ENCODE measurements at places on chromosomes 6 and 20.

GRCh38 chr20:25037288-25038102 is 20.4 kb downstream of the ACSS1 start:
- no peak for DNase-seq

- DNase-seq = no peak
Observed at GRCh38 chr6:40524797-40525585, 62.2 kb downstream of the LRFN2 start.

GRCh38 chr6:35202066-35202546 is 11.7 kb upstream of the SCUBE3 start:
- DNase-seq = no peak

- DNase-seq = peak; percentile 18
Observed at GRCh38 chr6:142702501-142703460, 242.2 kb downstream of the HIVEP2 start.

- DNase-seq = peak; percentile 77
Observed at GRCh38 chr6:45714741-45715507, 300.7 kb downstream of the CLIC5 start.

DNA sequence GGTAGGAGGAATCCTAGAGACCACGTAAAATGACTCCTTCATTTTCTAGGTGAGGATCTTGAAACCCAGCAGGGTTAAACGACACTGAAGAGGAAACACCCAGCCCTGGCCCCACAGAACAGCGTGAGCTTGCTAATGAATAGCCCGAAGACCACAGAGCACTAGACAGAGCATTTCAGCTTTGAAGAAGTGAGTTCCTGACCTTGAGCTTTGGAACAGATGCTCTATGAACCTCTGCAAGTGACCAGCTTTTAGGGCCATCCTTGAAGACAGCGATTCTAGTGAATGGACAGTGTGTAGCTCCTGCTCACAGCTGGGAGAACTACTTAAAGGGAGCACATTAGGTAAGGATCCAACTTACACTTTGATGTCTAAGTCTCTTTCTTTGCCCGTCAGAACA is 74.0 kb upstream of the FRMD1 start:
- DNase-seq = no peak

GRCh38 chr20:58691773-58692578 is 624 bp upstream of the NPEPL1 start:
- peak; percentile 21 for DNase-seq

GRCh38 chr20:45970646-45971424 is 1.2 kb downstream of the ZNF335 start:
- DNase-seq = peak; percentile 21

DNA sequence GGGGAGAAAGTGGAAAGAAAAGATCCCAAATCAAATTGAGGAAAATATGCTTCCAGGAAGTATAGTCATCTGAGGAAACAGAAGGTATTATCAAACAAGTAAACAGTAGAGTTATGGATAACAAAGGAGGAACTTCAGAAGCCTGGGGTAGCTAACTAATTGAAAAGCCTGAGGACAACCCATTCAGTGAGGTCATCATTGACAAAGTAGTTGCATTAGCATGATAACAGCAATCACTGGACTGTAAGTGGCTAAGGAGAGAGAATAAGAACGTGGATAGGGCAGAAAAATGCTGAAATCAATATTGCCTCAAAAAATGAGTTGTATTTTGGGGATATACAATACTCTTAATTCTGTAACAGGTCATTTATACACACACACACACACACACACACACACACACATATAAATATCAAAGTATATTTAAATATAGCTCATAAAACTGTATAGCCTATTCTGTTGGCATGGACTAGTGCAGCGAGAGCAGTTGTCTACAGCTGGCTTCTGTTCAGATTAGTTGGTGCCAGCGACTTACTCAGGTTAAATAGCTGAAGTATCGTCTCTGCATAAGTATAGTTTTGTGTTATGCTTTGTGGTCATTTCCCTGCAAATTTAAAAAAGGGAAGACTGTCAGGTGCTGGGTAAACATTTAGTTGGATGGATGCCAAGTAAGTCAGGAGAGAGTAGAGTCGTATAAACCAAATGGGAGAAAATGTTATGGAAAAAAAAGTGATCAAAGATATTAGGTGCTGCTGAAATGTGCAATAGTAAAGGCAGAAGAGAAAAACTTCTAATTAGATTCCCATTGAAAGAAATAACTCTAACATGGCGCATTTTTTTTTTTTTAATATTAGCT is 33.8 kb upstream of the CTAGE9 start:
- DNase-seq = no peak

DNA sequence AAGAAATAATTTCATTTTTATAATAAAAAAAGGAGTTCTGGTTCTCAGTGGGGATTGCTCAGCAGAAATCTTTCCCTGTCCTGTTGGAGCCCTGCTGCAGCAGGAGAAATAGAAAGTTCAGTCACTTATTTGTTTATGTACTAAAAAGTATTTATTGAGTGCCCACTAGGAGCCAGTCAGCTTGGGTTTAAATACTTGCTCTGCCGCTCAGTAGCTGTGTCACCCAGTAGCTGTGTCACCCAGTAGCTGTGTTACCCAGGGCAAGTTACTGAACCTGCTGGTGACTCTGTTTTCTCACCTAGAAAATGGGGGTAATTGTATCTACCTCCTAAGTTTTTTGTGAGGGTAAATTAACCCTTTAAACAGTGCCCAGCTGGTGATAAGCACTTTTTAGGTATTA is 32.9 kb downstream of the FOXF2 start:
- DNase-seq = no peak

GRCh38 chr20:62382306-62383198 is 4.4 kb upstream of the RPS21 start:
- peak; percentile 85 for DNase-seq

DNA sequence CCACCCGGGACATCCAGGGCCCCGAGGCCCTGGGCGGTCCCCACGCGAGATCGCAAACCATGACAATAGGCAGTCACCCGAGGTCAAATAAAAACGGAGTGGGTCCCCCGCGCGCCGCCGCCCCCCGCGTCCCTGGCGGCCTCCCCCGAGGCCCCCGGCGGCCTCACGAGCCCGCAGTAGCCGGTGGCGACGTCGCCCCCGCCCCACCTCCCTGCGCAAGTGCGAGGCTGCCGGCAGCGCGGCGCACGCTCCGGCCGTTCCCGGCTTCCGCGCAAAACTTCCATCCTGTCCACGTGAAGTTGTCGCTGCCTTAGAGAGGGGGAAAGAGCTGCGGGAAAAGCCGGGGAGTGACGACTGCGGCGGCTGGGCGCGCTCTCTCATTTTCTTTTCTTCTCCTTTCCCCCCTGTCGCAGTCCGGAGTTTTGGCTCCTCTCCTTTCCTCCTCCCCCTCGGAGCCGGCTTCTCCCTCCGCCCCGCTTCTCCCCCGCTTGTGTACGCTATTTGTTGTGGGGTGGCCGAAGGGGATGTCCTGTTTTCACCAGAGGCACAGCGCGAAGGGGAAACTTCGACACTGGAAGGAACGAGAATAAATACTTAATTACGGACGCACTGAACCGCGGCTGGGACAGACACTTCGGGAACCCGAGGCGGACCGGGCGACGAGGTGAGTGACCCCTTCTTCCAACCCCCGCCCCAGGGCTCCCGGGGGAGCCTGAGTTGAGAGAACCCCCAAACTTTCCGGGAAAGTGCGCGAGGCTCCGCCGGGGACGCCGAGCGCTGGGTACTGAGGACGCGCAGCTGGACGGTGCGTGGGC is at the start of gene EYA4:
Gene EYA4 (plus strand): TSS at position 272 of the 815 bp plus-strand sequence. CDS start 33,424 bp downstream, outside the sequence.
- DNase-seq = no peak

- no peak for DNase-seq
Observed at GRCh38 chr6:57421503-57421902, 104.1 kb downstream of the PRIM2 start.

DNA sequence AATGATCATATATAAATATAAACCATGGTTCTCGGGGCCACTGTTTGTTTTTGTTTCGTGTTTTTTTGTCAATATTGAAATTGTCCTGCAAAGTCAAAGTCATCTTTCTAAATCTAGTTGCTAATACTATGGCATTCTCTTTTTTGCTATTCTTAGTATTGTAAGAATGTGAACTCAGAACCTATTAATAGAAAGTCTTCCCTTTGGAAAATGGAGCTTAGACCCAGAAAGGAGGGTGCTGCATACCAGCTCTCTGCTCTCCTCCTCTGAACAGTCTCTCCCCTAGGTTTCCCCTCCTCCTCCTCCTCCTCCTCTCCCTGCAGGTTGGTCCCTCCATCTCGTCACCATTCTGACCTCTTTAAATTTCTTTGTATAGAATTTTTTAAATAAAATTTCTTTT is 150.4 kb upstream of the CCN2 start:
- no peak for DNase-seq

- no peak for DNase-seq
Observed at GRCh38 chr6:99019381-99019780, 71.6 kb upstream of the FBXL4 start.

- DNase-seq = no peak
Observed at GRCh38 chr20:49336786-49337185, 58.9 kb upstream of the ZNFX1 start.

DNA sequence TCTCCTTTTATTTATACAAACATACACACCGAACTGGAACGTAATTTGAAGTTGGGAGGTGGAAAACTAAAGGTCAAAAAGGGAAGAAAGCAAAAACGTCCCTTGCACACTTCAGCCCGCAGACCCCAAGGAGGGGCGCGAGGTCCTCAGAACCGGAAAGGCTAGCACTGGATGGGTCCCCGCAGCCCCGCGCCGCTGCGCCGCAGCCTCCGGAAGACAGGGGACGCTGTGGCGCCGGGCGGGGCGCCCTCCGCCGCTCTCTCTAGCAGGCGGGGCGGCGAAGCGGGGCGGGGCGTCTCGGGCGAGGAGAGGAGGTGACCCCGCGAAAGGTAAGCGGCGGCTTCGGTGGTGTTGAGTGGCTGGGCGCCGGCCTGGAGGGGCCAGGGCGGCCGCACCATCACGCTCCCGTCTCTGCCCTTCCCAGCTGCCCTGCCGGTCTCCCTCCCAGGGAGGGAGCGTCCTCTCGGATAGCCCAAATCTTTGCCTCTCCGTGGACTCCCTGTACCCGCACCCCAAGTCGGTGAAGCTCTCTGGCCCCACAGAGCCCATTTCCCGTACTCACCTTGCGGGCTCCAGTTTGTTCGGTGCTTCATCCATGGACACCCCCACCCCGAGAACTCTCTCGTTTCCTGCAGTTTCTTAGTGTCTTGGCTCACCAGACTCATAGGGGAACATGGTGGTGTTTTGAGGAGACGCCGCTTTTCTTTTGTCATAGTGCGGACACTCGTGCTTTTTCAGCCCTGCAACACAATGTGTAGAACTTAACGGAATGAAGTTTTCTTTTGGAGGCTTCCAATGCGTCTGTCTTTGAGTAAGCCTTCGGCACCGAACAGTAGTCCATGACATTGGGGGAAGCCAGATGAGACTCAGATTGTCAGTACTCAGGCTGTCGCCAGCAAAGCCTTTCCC is at the start of gene SMIM8:
Gene SMIM8 (plus strand): TSS at position 285 of the 909 bp plus-strand sequence. CDS start 14,444 bp downstream, outside the sequence.
- peak; percentile 85 for DNase-seq

DNA sequence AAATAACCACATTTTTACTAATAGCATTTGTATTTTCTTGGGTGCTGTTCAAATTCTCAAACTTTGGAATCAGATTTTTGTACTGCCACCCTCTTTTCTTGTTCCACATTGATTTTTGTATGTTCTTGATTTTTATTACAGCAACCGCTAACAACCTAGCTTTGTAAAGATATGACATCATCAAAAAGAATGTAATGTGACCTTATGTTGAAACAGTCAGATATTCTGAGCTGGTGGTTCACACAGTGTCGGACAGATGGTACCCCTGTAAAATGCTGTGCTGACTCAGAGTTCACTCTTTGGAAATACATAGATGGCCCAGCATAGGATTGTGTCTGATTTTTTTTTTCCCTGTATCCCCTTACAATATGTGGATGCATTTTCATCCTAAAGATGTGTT is 118.9 kb downstream of the QKI start:
- no peak for DNase-seq

GRCh38 chr6:82066196-82066595 is 181.3 kb downstream of the IBTK start:
- no peak for DNase-seq

DNA sequence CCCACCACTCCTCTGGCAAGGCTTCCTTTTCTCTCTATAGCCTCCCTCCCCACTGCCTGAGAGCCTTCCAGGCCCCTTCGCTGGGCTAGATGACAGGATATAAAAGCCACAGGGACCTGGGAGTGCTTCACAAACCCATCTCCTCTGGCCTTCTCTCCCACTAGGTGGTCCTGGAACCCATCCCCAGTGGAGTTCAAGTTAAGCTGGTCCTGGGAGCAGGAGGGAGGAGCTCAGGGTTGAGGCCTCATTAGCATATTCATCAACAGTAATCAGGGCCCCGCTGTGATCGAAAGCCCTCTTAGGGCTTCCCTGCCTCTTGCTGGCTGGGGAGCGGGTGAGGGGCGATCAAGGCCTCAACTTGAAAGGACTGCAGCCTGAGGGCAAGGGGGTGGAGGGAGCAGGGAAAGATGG is 9.1 kb downstream of the EBF4 start:
- DNase-seq = no peak

DNA sequence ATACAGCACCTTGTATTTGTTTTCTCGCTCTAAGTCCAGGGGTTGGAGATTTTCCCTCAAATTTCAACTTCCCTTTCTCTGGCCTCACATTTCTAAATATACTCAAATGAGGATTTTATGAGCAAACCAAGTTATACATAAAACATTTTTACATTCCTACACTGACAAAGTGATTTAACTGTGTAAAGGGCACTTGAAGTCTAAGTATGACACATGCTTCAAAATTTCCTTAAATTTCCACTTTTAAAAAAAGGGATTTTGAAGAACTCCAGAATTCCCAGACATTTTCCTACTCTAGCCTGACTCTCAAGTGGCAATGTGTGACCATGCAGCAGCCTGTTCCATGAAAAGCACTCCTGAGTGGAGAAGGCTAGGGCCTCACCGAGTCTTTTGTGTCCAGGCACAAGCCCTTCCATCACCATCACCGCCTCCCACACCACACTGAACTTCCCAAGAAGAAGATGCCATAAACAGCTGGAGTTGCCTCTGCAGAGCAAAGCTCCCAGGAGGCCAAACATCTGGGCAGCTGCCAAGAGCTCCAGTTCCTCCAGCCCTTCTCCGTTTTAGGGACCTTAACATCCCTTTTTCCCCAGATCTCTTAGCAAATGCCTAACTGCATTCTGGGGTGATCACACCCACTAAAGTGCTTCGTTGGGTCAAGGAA is 68.9 kb downstream of the NCR2 start:
- no peak for DNase-seq

DNA sequence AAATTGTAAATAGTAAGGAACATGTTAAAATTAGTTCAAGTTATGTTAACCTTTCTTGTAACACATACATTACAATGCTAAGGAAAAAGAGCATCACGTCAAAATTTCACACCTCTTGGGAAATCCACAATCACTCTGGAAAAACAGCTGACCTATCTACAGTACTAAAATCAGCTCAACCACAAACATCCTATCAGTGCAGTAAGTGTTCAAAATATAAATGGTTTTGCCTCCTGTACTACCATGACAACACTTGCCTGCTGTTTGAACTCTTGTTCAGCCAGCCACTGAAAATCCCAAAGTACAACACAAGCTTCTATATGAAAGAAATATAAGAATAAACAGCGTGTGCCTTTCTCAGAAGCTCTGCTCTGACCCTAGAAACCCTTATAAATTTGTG is 83.5 kb upstream of the PLN start:
- DNase-seq = no peak

- no peak for DNase-seq
Observed at GRCh38 chr6:108441141-108441540, 119.6 kb upstream of the FOXO3 start.
